ENCODE measurements at places on chromosomes 3 and 15. TPM values are rescaled to one million over a fixed set of nuclear protein-coding genes. Genes with fewer than 3 reads are reported as not detected.

The MAPKAPK3 gene
- total RNA-seq, result 10.7 TPM

The FGF12 gene
- total RNA-seq, result 33.1 TPM

GRCh38 chr3:31027191-31027761 is 132.8 kb upstream of the GADL1 start:
- no peaks in the 10 kb centered on the region for H3K4me1 ChIP-seq
- H3K4me3 ChIP-seq, result no peak overlapping the region
- H3K36me3 ChIP-seq, result no peaks in the 10 kb centered on the region
- H3K27ac ChIP-seq, result no peak overlapping the region
- no peaks in the 10 kb centered on the region for H3K27me3 ChIP-seq
- DNase-seq, result no peak

DNA sequence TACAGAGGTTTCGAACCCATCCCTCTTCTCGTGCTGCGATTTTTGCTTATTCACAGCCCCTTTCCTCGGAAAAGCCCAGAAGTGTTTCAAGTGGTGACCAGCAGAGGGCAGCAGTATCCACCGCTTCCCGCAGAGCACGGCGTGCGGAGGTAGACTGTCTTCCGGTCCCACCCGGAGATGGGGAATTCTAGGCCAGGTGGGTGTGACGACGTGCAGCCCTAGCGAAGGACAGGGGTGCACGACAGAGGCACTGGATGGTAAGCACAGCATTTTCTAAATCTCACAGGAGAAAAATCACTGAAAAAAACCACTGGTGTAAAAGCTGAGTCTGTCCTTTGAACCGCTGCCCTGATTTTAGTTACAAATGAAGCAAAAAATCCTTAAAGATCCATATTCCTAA is 7.4 kb upstream of the PSMD6 start:
- peak overlapping the region; percentile 57 for H3K4me3 ChIP-seq
- H3K4me1 ChIP-seq, result peaks cover 16% of the 10 kb centered on the region
- no peaks in the 10 kb centered on the region for H3K27me3 ChIP-seq
- H3K27ac ChIP-seq, result peak overlapping the region; percentile 52
- no peaks in the 10 kb centered on the region for H3K36me3 ChIP-seq

The MITF gene
- 0.25 TPM for total RNA-seq

The ITGA11 gene
- total RNA-seq, result 0.22 TPM

- no peak overlapping the region for H3K4me3 ChIP-seq
- no peaks in the 10 kb centered on the region for H3K4me1 ChIP-seq
- no peaks in the 10 kb centered on the region for H3K36me3 ChIP-seq
These were observed 8.1 kb upstream of the CLDN11 start for GRCh38 chr3:170410428-170411029.

GRCh38 chr3:52682016-52682415 is 3.7 kb downstream of the PBRM1 start:
- H3K4me1 ChIP-seq, result peaks cover 21% of the 10 kb centered on the region
- peaks cover 5% of the 10 kb centered on the region for H3K27me3 ChIP-seq
- H3K27ac ChIP-seq, result peak overlapping the region; percentile 56
- no peak for DNase-seq
- peak overlapping the region; percentile 40 for H3K4me3 ChIP-seq

The ISG20 gene
- 1.1 TPM for total RNA-seq

DNA sequence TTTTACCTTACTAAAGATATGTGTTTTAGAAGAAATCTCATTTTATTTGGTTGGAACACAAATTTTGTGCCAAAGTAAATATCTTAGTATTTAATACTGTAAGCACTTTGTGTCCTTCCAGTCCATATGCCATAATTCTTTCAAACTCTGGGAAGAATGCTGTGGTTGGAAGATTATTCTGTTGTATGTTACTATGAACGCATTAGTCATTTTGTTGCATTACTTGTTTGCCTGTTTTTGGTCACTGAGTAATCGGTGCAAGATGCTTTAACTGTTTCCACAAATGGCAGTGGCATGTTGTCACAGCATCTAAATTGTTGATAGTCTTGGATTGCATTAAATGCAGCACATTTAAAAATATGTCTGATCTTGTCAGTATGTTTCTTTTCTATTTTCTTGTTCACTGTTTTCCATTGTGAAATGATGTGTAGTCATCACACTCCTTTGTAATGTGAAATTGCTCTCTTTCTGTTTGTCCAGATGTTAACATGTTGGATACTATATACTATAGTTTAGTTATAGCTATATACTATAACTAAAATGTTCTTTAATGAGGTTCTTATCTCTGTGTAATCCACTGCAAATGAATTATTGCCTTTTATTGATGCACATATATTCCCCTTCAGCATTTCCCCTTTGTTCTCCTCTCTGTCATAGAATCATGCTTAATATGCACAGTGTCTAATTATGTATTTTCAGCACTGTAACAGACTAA is 89.9 kb upstream of the FLNB start:
- DNase-seq, result no peak
- H3K4me1 ChIP-seq, result peaks cover 5% of the 10 kb centered on the region

The GOLGA6A gene
- 0.83 TPM for total RNA-seq

The FBXW12 gene
- 0.66 TPM for total RNA-seq

Measured in glutamatergic neuron (in vitro differentiated cells).